ENCODE measurements at places on chromosomes 13 and 19. TPM values are rescaled to one million over a fixed set of nuclear protein-coding genes. Genes with fewer than 3 reads are reported as not detected.

- no peak for DNase-seq
Measured at GRCh38 chr13:52969373-52969772, 59.2 kb upstream of the OLFM4 start.

DNA sequence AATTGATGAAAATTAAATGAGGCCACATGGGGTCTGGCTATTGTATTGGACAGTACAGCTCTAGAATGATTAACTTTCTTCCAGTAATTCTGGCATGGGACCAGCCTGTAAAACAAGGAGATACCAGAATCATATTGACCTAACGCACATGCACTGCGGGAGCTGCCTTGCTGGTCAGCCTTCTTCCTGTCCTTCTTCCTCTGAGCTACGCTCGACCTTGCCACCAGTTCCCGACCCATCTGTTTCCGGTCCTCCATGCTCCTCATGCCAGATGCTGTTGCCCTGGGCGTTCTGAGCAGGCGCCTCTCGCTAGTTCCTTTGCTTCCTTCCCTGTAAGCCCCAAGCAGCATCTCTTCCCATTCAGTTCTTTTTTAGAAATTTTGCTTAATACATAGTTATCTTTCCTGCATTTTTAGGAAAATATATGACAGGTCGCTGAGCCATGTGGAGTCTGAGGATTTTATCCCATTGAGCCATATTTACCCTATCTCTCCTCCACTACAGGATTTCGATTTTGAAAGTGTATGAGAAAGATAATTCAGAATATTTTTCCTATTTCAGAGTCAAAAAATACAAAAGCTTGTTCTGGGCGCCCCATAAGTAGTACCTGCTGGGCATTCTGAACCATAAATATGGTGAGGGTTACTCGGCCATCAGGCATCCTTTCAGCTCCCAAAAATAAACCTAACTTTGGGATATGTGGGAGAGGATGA, 38.6 kb downstream of the TNFRSF19 start:
- DNase-seq = no peak

DNA sequence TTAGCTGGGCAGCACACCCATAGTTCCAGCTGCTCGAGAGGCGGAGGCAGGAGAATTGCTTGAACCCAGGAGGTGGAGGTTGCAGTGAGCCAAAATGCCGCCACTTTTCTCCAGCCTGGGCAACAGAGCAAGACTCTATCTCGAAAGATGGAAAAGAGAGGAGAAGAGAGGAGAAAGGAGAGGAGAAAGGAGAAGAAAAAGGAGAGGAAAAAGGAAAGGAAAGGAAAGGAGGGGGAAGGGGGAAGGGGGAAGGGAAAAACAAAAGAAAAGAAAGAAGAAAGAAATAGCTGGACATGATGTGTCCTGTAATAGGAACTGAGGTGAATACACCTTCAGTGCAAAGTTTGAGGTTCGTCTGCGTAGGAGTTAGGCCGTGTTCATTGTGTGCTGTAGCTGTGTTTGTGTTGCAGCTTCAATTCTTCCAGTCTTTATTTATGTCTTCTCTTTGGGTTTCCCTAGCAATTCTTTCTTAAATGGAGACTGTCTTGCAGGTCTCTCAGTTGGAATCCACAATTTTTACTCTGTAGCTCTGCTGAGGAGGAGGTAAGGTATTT, 13.4 kb downstream of the ZNF607 start:
- DNase-seq = no peak

DNA sequence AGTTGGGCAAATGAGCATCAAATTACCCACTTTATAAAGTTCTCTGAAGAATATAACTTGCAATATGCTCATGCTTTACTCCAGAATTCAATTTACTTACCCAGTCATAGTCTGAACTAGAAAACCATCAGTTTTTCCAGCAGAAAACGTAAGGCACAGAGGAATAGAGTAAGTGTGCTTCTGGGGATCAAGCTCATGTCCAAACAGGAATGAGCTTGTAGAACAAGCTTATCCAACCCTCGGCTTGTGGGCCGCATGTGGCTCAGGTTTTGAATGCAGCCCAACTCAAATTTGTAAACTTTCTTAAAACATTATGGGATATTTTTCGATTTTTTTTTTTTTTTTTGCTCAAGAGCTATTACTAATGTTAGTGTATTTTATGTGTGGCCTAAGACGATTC, 308.5 kb upstream of the KLF12 start:
- DNase-seq = no peak

GRCh38 chr19:44740351-44740824, 8.1 kb upstream of the BCL3 start:
- no peak for DNase-seq

- no peak for DNase-seq
Measured at GRCh38 chr19:23378948-23379347, 16.3 kb downstream of the ZNF91 start.

GRCh38 chr13:29743201-29743786, 107.1 kb downstream of the UBL3 start:
- DNase-seq = no peak

GRCh38 chr19:3725640-3726310, 17.6 kb downstream of the TJP3 start:
- DNase-seq = no peak

- DNase-seq = no peak
Measured at GRCh38 chr13:40653527-40654318, 12.7 kb downstream of the FOXO1 start.

- no peak for DNase-seq
Measured at GRCh38 chr13:98983182-98983581, 5.3 kb upstream of the DOCK9 start.

DNA sequence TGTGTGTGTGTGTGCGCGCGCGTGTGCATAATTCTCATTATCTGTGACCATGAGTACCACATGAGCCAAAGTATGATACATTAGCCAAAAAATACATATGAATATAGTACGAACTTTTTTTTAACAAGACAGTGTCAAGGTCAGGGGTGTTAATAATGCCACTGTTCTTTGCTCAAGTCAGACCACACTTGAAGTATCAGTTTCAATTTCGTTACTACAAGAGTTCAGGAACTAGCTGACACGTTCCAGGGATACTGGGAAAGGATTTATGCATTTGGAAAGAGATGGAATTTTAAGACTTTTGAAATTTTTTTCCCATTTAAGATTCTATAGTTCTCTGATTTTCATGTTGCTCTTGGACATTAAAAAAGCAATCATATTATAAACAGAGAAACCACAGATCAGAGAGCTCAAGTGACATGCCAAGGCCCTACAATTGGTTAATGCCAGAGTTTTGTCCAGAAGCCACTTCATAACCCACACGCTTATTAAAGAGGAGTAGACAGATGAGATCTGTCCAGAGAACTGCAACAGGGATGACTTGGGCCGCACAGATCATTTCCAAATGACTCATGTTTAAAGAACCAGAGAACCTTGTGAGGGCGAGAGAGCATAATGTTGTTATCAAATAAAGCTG, 718.8 kb upstream of the SGCG start:
- no peak for DNase-seq

GRCh38 chr19:43735957-43736356, 18.8 kb downstream of the SMG9 start:
- no peak for DNase-seq

DNA sequence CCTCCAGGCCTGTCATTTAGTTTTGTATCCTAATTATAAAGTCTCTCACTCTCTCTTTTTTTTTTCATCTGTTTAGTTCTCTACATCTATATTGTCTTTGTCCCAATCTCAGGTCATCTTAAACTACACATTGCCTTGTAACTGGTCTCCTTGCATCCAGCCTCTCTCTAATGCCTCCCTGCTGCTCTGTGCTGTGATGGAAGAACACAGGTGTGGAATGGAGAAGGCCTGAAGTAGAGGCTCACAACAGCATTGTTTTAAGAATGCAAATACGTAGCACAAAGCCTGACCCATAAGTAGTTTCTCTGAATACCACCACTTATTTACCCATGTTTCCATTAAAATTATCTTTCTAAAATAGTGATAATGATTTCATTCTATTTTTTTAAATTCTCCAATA, 108.8 kb upstream of the FRY start:
- DNase-seq = no peak

GRCh38 chr13:110648146-110648819, 32.9 kb downstream of the NAXD start:
- DNase-seq = no peak

DNA sequence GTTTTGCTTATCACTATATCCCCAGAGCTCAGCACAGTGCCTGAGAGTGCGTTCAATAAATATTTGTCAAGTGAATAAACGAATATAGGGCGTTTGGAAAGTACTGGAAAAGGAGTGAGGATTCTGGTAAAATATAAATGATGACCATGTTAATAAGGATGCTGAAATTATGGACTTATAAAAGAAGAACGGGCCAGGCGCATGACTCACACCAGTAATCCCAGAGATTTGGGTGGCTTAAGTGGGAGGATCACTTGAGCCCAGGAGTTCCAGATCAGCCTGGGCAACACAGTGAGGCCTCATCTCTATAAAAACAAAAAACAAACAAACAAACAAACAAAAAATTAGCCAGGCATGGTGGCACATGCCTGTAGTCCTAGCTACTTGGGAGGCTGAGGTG, 198.1 kb downstream of the VWA8 start:
- DNase-seq = no peak

GRCh38 chr19:29402563-29402962, 123.2 kb upstream of the VSTM2B start:
- no peak for DNase-seq

- no peak for DNase-seq
Measured at GRCh38 chr13:20994441-20994821, 67.0 kb downstream of the LATS2 start.

DNA sequence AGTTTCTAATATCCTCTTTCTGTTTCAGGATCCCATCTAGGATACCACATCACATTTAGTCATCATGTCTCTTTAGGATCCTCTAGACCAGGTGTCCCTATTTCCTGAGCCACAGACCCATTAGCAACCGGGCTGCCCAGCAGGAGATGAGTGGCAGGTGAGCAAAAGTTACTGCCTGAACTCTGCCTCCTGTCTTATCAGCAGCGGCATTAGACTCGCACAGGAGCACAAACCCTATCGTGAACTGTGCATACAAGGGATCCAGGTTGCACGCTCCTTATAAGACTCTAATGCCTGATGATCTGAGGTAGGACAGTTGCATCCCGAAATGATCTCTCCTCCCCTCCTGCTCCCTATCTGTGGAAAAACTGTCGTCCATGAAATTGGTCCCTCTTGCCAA, 7.8 kb upstream of the CEBPG start:
- DNase-seq = no peak

GRCh38 chr13:98393873-98394272, 183.0 kb downstream of the STK24 start:
- no peak for DNase-seq

- DNase-seq = no peak
Measured at GRCh38 chr19:1567116-1567847, 843 bp downstream of the MEX3D start.

GRCh38 chr19:40799558-40800338, 757 bp downstream of the EGLN2 start:
- DNase-seq = peak; percentile 87

DNA sequence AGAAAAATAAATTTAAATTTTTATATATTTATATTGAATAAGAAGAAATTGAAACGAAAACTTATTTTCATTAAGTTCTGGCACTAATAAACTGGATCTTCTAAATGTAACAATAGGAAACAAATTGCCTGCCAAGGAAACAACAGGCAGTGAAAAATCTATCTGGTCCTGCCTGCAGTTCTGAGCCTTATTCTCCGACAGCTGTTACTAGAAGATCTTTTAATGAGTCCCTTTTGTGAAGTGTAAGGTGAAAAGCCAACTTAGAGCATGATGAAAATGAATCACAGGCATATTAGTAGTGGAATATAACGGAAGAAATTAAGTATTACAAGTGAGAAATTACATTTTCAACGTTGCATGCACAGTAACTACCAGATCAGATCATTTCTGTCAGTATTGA, 1002.7 kb upstream of the PCDH20 start:
- no peak for DNase-seq

DNA sequence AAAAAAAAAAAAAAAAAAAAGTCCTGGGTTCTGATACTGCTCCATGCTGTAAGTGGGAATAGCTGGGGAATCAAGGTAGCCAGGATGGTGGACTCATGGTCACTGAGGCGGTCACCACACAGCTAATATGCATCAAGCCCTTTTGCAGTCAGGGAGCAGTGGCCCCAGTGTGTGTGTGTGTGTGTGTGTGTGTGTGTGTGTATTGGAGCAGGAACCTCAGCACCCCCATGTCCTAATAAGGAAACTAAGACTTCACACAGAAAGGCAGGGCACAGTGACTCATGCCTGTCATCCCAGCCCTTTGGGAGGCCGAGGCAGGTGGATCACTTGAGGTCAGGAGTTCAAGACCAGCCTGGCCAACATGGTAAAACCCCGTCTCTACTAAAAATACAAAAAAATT, 12.0 kb downstream of the B3GNT3 start:
- no peak for DNase-seq

DNA sequence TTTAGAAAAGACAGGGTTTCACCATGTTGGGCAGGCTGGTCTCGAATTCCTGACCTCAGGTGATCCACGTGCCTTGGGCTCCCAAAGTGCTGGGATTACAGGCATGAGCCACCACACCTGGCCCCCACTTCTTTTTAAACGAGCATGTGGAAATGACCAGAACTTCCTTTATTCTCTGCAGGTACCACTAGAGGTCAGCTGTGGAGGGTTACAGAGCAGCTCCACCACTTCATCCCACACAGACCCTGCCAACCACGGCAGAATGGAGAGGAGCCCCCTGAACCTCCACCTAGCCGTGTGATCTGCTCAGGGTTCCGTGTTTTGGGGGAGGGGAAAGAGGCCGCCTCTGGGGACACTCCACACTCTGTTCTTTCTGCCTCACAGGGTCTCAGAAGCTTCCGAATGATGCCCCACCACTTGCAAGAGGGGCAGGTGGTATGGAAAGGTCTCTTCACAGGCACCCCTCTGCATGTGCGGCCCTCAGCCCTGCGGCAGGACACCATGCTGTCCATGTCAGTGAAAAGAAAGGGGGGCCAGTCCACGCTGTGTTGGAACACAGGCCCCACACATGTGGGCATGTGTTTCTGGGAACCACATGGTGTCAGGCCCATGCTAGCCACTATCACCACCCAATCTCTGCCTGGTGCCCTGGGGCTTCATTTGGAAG, 465.0 kb downstream of the TSHZ3 start:
- DNase-seq = no peak

P2RY11 gene
- total RNA-seq = 10.0 TPM

PODNL1 gene
- 3.5 TPM for total RNA-seq

TUBB4A gene
- total RNA-seq = 0.40 TPM

BST2 gene
- total RNA-seq = 29.8 TPM

DIRAS1 gene
- total RNA-seq = 113 TPM

DMAC2 gene
- 84.4 TPM for total RNA-seq

SNRNP70 gene
- total RNA-seq = 137 TPM

COMP gene
- total RNA-seq = 31.8 TPM

GET3 gene
- total RNA-seq = 58.4 TPM

F10 gene
- total RNA-seq = 13.7 TPM

COX6B2 gene
- not detected for total RNA-seq

EEF1AKMT1 gene
- total RNA-seq = 6.2 TPM

TMEM255B gene
- 10.7 TPM for total RNA-seq

FSD1 gene
- 0.24 TPM for total RNA-seq
